ENCODE measurements at places on chromosomes 4 and X.

DNA sequence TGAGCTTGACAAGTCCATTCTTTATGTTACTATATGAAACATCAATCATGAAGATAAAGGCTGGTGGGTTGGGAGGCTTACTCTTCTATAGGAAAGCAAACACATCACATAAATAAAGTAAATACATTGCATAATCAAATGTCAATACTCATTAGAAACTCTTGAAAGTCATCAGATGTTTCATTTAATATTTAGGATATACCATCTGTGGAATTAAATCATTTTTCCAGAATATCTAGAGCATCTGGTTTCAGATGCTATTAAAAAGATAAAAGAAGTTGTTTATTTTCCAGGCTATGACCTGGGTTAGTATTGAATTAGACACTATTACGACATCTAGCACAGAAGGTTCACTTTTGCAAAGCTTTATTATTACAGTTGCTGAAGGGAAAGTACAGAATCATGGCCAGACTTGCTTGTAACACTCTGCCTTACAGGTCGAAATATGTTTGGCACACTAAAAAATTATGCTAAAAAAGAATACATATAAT is 72.6 kb downstream of the METTL14 start:
- no peak for DNase-seq

DNA sequence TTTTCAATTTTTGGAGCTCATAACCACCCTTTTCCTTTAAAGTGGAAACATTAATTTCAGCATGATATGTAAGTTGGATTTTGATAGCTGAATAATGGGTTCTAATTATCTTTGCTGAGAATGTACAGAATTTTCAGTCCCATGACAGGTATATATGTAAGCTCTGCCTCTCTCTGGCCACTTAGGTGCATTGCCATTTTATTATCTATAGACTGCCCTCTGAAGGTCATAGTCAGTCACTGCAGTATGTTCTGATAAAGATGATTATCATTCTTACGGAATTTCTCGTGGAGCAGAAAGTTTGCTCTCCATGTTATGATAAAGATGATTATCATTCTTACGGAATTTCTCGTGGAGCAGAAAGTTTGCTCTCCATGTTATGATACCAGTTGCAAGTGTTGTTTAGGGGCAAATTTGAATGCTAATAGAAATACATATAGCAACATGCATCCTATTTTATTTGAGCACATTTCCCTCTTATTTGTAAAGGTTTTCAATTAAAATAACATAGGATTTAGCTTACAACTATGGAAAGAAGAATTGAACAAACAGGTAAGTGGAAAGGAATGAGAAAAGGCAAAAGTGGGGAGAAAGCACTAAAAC is 10.4 kb downstream of the AFP start:
- DNase-seq = no peak

DNA sequence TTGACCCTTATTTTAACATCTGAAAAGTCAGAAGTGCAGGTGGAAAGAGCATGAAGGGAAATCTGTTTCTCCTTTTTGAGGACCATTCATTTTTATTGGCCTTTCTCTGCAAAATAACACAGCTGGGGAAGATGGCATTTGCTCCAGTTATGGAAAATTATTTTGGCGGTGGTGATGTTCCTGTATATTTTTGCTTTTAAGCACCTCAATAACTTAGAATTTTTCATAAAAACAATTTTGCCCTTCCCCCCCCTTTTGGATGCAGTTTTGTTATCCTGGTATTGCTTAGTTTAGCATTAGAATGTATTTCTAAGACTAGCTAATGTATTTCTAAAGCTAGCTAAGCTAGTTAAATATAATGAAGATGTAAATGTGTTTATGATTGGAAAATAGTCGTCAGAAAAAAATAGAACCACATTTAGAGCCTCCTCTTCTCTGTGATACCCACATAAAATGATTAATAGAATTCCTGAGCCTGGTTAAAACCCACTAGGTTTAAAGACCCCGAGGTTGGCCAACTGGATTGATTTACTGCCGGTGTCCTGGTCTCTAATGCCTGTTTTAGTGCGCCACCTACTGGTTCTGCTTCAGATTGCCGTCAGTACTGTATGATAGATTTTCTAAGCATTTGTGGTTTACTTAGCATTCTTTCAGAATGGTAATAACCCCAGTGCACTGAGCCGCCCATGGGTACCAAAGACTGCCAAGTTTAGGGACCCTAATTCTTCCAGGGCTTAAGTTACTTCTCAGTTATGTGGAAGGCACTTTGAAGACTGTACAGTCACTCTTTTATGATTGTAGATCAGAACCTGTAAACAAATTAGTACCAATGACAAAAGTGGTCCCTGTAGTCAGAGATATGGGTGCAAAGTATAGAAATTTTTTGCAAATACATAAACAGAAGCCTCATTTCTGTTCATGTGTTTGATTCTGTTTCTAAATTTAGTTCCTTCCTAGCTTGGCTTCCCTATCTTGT is 11.4 kb downstream of the KLF3 start:
- no peak for DNase-seq

GRCh38 chrX:106039920-106040319 is 1.4 kb upstream of the SERPINA7 start:
- no peak for DNase-seq

- DNase-seq = no peak
Measured at GRCh38 chrX:17846045-17846444, 15.1 kb downstream of the RAI2 start.

DNA sequence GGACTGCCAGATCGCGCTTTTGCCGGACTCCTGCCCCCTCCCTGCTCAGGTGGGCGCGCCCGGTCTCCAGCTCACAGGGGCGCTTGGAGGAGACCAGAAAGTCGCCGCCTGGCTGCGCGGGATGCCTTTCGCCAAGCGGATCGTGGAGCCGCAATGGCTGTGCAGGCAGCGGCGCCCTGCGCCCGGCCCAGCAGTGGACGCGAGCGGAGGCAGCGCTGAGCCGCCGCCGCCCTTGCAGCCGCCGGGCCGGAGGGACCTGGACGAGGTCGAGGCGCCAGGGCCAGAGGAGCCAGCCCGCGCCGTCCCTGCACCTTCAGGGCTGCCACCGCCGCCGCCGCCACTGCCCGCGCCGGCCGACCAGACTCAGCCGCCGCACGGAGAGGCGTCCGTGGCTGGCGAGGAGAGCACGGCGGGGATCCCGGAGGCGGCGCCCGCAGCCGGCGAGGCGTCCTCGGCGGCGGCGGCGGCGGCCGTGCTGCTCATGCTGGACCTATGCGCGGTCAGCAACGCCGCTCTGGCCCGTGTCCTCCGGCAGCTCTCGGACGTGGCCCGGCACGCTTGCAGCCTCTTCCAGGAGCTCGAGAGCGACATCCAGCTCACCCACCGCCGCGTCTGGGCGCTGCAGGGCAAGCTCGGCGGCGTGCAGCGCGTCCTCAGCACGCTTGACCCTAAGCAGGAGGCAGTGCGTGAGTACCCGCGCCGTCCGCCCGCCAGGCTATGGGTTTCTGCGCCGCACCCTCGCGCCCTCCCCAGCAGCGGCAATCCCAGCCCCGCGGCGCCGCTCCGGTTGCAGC is 834 bp downstream of the NHS start:
- DNase-seq = no peak

GRCh38 chr4:25085671-25086070 is 54.9 kb upstream of the LGI2 start:
- no peak for DNase-seq

Data from stimulated activated CD8-positive, alpha-beta memory T cell treated with anti-CD3 and anti-CD28 coated beads, Interleukin-4, amount 100 ng/mL, for 1 hour (primary cell).